ENCODE measurements at places on chromosomes 7 and 10.

DNA sequence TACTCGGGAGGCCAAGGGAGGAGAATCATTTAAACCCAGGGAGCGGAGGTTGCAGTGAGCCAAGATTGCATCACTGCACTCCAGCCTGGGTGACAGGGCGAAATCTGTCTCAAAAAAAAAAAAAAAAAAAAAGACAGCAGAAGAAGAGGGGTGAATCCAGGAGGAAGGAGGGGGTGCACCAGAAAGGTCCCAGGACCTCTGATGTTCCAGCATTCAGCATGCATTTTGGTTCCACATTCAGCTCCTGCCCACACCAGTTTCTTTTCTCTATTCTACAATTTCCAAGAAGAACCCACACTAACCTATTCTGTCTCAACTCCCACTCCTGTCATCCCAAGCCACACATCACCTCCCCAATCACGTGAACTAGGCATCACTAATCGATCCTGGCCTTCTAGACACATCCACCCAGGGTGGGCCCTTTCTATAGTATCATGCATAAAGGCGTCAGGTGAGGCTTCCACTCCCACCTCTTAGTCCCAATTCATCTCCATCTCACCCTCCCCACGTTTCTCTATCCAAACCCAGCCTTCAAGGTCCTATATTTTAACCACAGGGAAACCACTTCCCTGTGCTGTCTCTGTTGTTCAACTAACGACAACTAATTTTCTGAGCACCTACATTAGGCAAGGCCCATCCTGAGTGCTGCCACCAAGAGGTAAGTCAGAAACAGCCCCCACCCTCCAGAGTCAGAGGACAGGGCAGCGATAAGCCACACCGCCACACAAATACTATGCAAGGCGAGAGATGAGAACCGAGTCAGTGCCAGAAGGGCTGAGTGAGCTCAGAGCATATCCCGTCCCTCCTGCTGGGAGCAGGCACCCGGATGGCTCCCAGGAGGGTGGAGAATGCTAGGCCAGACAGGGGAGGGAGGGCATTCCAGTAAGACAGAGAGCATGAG is 2.2 kb downstream of the ANXA11 start:
- DNase-seq: peak; percentile 82

- DNase-seq: no peak
These were observed 6.5 kb downstream of the ATP5F1C start for GRCh38 chr10:7794251-7795026.

GRCh38 chr7:157502701-157503111 is 165.9 kb downstream of the DNAJB6 start:
- DNase-seq: peak; percentile 81

- DNase-seq: no peak
These were observed 42.0 kb downstream of the CDK6 start for GRCh38 chr7:92794391-92794790.

GRCh38 chr7:120436487-120437060 is 163.6 kb downstream of the KCND2 start:
- DNase-seq: no peak

DNA sequence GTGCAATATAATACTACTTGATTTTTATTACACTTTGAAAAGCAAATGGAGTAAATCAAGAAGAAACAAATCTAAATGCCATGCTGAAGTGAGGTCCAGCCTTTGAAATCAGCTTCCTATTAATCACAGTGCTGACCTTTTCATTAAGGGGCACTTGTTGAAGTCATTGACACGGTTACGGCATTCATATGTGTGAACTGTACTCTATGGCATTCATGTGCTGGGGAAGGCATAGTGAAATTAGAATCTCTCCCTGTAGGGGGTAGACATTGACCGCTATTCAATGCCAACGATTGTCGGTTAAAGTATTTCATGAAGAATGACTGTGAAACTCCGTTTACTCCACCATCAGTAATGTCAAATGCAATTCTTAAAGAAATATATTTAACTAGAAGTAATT is 296.1 kb upstream of the SEMA3A start:
- no peak for DNase-seq

DNA sequence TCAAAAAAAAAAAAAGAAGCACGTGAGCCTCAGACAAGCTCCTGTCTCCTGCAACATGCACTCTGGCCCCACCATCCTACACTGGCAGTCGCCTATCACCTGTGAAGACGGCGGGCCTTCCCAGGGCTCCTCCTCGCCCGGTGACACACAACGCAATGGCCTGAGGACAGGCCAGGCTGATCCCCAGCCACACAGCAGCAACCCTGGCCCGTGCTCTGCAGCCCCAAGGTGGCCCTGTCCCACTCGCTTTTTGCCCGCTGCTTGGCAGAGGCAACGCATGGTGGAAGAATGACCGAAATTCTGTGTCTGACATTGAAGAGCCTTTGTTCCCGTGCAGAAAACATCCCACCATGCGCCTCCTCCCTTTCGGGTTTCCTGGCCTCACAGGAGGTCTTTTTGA is 8.1 kb downstream of the RADIL start:
- no peak for DNase-seq

DNA sequence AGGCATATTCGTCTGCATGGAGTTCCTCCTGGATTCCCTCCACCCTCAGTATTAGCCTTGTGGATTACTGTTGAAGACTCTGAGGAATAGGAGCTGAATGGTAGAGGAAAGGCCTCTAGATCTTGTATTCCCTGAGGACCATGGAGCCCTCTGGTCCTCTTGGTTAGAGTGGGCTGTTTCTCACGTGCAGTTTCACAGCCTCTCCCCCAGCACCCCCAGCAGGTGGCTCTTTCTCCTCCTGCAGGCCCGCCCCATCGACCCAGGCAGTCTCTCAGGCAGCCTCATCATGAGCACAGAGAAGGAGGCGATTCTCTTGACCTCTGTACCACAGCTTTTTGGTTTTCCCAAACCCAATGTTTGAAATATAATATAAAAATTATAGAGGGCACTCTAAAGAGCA is 102.0 kb downstream of the WNT2 start:
- no peak for DNase-seq

DNA sequence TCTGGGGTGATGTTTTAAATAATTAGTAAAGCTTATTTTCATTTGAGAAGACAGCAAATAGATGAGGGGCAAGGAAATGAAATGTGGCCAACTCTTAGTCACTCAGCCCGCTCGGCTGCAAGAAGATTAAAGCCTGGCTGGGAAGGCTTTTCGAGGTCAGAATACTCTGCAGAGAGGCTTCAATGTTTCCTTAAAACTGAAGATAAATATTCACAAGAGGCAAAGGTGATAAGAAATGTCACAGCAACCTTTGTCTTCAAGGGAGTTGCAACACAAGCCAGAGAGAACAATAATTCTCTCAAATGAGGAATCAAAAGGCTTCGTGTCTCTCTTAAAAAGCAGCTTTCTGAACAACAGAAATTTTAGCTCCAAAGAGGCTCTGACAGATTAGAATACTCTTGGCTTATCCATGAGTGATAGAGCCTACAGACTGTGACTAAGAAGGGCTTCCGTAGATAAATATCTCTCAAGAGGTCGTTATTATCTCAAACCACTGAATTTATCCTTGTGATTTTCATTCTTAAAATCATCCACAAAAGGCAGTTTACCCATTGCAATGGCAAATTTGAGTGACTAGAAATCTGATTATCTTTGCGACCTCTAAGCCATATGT is 92.5 kb downstream of the KLF6 start:
- no peak for DNase-seq

DNA sequence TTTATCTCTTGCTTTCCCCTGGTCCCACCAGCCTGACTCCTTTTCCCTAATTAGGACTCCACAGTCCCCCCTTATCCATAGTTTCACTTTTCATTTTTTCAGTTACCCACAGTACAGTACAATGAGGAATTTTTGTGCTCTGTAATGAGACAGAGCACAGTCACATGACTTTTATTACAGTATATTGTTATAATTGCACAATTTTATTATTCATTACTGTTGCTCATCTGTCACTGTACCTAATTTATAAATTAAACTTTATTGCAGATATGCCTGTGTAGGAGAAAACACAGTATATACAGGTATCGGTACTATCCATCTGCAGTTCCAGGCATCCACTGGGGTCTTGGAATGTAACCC is 125.4 kb downstream of the KCNMA1 start:
- DNase-seq: no peak

DNA sequence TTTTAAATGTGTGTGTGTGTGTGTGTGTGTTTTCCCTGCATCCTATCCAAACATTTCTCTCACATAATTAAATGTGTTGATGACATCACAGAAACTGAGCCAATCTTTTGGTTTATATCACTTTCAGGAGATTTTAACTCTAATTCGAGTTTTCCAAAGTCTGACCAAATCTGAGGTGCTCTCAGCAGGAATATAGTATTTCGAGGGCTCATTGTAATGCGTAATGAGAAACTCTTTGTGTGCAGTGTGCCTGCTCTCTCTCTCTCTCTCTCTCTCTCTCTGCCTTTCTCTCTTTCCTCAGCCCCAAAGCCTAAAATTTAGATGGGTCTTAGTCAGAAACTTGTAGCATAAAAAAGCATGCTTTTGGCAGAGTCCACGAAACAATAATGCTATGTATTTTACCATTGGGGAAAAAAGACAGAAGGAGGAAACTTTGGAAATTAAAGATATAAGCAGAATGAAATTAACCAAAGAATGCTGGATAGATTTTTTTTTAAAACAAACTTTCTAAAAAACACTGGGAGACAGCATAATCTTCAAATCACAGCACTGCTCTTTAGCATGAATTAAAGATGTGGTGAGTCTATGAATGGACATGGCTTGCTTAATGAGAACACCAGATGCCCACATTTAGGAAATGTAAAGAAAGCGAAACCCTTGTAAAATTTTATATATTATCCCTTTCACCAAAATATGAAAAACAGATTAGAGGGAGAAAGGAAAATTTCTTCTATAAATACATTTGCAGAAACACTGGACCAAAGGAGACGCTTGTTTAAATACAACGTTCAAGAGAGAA is 206.8 kb upstream of the HABP2 start:
- no peak for DNase-seq

DNA sequence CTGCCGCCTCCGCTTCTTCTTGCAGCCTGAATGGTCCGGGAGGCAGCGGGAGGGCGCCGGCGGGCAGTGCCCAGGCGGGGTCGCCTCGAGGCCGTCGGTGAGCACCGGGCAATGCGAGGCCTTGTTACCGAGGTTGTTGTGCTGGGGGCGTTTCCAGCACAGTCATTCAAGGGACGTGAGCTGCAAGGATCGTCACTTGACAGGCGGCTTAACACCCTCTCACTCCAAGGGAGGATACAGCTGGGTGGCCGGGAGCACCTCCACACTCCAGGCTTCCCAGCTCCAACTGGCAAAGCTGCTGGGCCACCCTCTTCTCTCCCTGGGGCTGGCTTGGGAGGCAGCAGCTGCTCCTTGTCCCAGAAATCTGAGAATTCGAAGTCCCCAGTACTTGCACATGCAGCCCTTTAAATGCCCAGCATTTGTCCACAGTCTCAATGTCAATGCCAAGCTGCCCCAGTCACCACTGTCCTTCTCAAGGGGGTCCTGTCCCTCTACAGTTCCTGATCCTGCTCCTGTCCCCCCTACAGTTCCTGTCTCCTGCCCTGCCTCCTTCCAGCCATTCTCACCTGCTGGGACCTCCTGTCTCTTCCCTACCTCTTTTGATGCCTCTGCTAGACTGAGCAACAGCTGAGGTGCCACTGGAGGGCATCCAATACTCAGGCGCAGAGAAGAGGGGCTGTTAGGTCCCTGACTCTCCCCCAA is 4.4 kb upstream of the HOXA11 start:
- no peak for DNase-seq

DNA sequence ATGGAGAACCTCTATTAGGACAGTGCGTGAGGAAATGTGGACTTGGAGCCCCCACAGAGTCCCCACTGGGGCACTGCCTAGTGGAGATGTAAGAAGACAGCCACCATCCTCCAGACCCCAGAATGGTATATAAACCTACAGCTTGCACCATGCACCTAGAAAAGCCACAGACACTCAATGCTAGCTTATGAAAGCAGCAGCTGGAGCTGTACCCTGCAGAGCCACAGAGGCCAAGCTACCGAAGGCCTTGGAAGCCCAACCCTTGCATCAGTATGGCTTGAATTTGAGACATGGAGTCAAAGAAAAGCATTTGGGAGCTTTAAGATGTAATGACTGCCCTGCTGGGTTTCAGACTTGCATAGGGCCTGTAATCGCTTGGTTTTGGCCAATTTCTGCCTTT is 361.3 kb downstream of the ZNF248 start:
- DNase-seq: no peak

GRCh38 chr10:113879691-113880090 is 25.2 kb downstream of the NHLRC2 start:
- no peak for DNase-seq

GRCh38 chr7:117728890-117729624 is 144.2 kb downstream of the CTTNBP2 start:
- DNase-seq: no peak
